ENCODE measurements at places on chromosomes 5 and 9.

- no peak for DNase-seq
These were observed 853.7 kb downstream of the TAF11L14 start for GRCh38 chr5:18487928-18488480.

GRCh38 chr9:134473141-134474054 lies 147.1 kb downstream of the RXRA start:
- DNase-seq, result no peak

GRCh38 chr5:13921578-13921977 lies 22.9 kb downstream of the DNAH5 start:
- DNase-seq, result no peak

- DNase-seq, result no peak
These were observed 5.3 kb downstream of the ABO start for GRCh38 chr9:133269537-133270362.

DNA sequence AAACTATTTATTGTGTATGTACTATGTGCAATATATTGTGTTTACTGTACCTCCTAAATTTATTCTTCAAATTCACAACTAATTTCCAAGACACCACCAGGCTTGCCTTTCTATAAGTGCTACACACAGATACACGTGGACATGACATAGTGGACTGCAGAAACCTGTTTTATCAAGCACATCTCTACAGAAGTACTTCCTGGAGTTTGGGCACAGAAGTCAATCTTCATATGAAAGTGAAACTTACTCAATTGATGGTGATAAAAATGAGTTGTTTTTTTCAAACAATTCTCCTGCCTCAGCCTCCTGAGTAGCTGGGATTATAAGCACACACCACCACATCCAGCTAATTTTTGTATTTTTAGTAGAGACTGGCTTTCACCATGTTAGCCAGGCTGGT lies 57.6 kb downstream of the NLN start:
- DNase-seq, result no peak

DNA sequence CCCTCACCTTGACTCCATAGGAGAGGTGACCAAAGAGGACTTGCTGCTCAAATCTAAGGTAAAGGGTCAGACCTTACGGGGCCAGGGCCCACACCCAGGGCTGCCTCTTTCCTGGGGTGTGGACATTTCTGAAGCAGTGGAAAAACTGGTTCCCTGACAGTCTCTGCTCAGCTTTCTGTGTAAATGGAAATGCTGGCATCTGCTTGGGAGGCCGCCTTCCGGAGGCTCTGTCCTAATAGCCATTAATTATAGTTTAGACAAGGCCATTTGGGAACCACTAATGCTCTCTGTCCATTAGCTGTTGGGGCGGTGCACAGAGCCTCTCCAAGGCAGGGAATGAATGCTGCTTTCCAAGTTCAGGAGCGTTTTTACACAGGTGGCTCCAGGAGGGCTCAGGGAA lies 17.3 kb downstream of the USP20 start:
- DNase-seq, result no peak

DNA sequence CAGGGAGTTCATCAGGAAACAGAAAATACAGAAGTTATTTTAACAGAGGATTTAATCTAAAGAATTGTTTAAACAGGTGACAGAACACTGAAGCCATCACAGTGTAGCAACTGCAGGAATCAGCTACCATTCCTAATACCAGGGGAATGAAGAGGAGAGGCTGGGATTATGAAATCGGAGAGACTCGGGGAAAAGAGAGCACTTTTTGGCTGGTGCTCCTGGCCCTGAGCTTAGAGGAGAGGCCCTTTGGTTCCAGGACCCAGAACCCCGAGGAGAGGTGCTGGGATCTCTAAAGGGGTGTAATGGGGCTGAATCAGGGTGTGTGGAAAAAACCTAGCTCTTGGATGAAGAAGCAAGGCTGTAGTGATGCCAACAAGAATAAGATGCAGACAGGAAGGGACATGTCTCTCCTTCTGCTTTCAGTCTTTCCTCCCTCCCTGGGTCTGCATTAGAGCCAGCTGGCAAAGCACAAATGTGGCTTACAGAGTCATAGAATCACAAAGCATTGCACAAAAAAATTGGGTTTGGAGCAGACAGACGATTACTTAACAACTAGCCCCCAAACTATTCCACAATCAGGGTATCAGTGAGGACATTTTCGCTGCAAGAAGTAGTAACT lies 11.6 kb upstream of the SFXN1 start:
- peak; percentile 54 for DNase-seq

GRCh38 chr9:97364769-97365490 lies 47.0 kb upstream of the TDRD7 start:
- DNase-seq, result no peak

DNA sequence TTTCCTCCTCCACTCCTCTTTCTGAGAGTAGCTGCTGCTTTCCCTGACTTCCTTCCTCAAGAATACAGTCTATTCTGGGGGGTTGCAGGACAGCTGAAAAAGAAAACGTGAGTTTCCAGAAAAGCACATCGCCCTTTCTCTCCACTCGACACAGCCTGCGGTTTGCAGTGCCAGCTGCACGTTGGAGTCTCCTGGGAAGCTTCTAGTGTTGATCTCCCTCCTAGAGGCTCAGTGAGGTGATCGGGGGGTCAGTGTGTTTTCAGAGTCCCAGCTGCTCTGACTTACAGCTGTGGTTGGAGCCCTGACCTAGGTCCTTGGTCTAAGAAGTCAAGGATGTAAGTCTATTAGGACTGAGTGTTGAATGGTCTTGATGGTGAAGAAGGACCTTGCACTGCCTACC lies 25.0 kb upstream of the SUSD3 start:
- no peak for DNase-seq

DNA sequence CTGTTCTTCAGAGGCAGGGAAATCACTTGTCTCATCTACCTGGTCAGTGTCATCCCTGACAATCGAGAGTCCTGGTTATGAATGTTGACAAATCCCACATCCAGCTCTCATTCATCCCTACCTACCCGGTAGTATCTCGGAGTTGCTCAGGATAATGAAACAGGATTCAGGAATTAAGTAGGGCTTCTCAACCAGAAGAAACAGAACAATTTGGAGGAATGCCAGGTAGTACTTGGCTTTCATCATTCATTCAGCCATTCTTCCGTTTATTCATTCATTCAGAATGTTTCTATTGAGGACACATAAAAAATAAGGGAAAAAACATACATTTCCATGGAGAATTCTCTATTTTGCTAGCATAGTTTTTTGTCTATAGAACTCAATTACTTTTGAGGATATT lies 195.0 kb downstream of the ARHGEF28 start:
- DNase-seq, result no peak

DNA sequence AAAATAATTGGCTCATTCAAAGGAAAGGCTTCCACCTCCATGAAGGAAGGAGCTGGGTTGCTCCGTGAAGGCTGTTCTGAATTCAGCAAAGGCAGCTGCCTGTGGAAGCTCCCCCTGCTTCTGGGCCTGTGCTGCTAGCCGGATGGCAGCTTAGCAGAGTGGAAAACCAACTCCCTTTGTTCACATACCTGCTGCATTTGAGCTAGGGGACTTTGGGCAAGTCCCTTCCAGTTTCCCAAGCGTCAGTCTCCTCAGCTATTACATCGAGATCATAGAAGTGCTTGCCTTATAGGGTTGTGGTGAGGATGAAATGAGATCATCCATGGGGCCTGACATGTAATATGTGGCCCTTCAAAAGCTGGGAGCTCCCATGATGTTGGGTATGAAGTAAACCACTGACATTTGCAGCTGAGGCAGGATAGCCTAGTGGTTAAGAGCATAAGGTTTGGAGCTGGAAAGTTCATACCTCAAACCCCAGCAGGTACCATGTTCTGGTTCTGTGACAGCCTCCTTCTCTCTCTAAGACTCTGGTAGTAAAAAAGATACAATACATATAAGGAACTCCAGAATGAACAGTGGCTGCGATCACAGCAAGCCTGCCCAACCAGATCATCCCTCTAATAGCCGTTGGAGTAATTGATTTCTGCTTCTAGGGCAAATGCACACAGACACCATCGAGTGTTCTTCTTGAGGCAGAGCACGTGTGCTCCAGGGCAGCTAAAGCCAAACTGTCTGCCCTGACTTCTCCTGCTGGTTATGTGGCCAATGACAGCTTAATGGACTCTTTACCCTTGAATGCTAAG lies 11.0 kb upstream of the DENND1A start:
- no peak for DNase-seq

- DNase-seq, result no peak
These were observed 17.8 kb upstream of the CCNB1 start for GRCh38 chr5:69148981-69149675.

DNA sequence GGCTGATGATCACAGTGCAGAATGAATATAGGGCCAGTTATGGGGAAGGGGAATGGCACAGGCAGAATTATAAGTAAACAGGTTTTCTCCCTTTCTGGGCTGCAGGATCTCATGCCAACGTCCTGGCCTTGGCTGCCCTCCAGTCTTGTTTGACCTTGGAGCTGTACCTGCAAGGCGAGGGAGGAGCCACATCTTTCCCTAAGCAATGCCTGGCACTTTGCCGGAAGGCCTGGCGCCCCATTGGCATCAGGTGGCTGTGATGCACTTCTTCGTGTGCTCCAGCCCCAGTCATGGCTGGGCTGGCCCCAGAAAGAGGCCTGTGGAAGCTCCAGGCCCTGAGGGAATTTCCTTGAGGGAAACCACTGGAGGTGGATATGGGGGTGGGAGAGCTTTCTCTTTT lies 16.7 kb upstream of the IQGAP2 start:
- DNase-seq, result no peak

GRCh38 chr5:139383275-139383992 lies at the start of gene SLC23A1:
SLC23A1 (minus strand) TSS chr5:139383297; CDS start chr5:139383253, 44 bp downstream.
- no peak for DNase-seq

- no peak for DNase-seq
These were observed 24.1 kb downstream of the CMYA5 start for GRCh38 chr5:79713727-79714126.

DNA sequence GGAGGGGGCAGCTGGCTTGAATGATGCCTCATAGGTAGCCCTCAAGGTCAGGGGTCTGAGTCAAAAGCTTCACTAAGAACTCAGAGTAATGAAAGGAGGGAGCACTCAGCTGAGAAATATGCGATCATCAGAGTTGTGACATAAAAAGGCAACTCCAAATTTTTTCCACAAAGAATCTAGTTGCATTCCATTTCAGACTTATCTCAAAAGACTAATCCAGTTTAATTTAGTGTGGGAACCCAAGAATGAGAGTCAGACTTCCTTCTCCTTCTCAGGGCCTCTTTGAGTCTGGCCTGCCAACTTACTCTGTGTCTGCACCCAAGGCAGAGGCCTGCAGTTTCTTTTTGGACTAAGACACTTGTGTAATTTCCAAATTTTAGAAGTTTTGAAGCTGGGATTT lies 34.7 kb downstream of the GABRP start:
- peak; percentile 38 for DNase-seq

DNA sequence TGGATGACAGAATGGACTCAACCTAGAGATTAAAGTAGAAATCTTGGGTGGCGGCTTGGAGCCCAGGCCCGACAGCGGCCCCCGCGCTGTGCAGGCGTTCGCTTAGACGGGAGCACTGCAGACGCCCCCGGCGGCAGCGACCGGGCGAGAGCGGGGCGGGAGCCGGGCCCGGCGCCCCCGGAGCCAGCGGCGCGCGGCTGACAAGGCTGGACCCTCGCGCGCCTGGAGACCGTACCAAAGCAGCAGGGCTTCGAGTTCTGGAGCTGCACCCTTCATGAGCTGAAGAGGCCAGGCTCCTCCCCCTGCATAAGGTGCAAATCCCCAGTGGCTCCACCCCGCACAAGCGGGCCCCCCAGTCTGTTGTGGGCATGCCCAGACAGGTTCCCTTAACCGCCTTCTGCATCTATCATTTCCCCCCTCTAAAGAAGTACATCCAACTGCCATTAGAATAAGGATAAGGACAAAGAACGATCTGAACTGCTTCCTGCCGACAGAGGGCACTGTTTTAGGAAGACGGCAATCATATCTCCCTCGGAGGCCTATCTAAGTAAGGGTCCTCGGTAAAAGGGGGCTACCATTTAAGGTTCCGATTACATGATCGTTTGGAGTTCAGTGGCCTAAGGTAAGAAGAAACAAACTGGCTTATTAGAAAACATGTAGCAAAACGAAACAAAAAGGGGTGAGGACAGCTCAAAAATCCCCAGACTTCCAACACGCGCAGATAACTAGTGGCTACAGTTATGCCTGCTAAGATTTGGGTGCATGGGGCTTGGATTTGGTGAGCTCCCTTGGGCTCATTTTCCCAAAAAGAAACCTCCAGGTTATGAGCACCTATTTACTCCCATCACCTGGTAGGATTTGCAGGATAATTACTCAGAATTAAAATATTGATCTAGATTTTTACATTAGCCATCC lies 66.3 kb downstream of the RGMB start:
- no peak for DNase-seq

GRCh38 chr9:93258818-93259489 lies 75.0 kb downstream of the WNK2 start:
- DNase-seq, result no peak

- DNase-seq, result no peak
These were observed 66.9 kb upstream of the PLPP1 start for GRCh38 chr5:55601628-55602027.

- DNase-seq, result no peak
These were observed 7.1 kb upstream of the PLAC8L1 start for GRCh38 chr5:146112476-146112875.

- no peak for DNase-seq
These were observed 49.7 kb downstream of the FAM174A start for GRCh38 chr5:100584889-100585288.

DNA sequence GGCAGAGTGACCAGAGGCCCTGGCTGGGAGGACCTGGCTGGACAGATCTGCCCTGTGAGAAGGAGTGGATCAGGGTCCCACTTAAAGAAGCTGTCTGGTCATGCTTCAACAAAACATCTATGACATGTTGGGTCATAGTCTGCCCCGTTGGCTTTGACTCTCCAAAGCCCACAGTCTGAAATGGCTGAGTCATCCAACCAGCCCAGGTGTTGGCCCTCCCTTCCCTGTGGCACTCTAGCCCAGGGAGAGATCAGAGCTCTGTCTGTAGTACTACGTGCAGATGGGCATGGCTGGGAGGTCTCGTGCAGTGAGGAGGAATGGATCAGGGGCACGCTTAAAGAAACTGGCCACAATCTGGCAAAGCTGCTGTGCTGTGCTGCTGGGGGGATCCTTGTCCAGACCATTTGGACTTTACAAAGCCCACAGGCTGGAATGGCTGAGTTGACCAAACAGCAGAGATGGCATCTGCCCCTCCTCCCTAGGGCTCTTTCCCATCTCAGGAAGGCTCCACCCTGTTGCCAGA lies 206.1 kb downstream of the TUSC1 start:
- no peak for DNase-seq

DNA sequence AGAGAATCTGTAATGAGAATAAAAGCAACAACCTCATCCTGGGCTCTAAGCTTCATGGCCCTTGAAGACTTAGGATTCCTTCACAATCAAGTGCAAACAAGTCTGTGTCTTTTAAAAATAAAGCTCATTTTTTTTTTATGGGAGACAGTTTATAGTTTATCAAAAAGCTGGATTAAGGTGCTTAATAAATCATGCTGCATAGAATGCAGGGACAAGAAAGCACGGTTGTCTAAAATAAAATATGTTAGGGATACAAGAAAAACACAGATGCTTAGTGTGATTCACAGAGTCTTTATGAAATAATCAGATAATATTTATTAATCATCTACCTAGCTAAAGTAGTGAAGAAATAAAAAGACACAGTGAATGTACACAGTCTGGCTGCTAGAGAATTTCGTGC lies 2045.9 kb upstream of the WWC1 start:
- no peak for DNase-seq

Measured in stromal cell of bone marrow (primary cell).